ENCODE measurements at places on chromosomes 4 and X. TPM values are rescaled to one million over a fixed set of nuclear protein-coding genes. Genes with fewer than 3 reads are reported as not detected.

Gene SPANXA1
- not detected for total RNA-seq

Gene FATE1
- not detected for total RNA-seq

Gene NLGN3
- 0.43 TPM for total RNA-seq

Gene POU3F4
- total RNA-seq, result not detected

Gene NDST4
- not detected for total RNA-seq

Gene TBX22
- not detected for total RNA-seq

Gene SYTL5
- total RNA-seq, result 10.4 TPM

Gene BEX2
- 2.3 TPM for total RNA-seq

Gene DNAAF6
- total RNA-seq, result not detected

Gene RS1
- not detected for total RNA-seq

Gene S100P
- not detected for total RNA-seq

Gene XAGE2
- total RNA-seq, result not detected

Gene TMEM128
- 26.7 TPM for total RNA-seq

Gene ART3
- total RNA-seq, result not detected

Gene SULT1E1
- under 0.01 TPM for total RNA-seq

Gene ZCCHC18
- 0.64 TPM for total RNA-seq

Gene ADH7
- total RNA-seq, result not detected

Gene NWD2
- total RNA-seq, result not detected

Gene C4orf51
- not detected for total RNA-seq

Gene PNMA6F
- not detected for total RNA-seq

Gene KLHL13
- total RNA-seq, result 0.97 TPM

Gene MMRN1
- total RNA-seq, result not detected

Gene SLC6A14
- total RNA-seq, result not detected

Gene ADH1C
- not detected for total RNA-seq

Gene DCHS2
- total RNA-seq, result under 0.01 TPM

Gene SLC7A11
- total RNA-seq, result 74.1 TPM

Gene CRLF2
- not detected for total RNA-seq

Gene PAQR3
- 29.8 TPM for total RNA-seq

Gene TLR1
- 0.32 TPM for total RNA-seq

Gene SSX3
- total RNA-seq, result not detected

Gene ZNF157
- total RNA-seq, result under 0.01 TPM

Gene MSX1
- total RNA-seq, result 4.3 TPM

Measured in fibroblast of villous mesenchyme (primary cell).